H54 (cell line): ENCODE measurements at places on chromosomes 4 and X.

- no peak for DNase-seq
These were observed 53.9 kb downstream of the LRP2BP start for GRCh38 chr4:185341841-185342240.

GRCh38 chr4:27592738-27593137 lies 732.1 kb downstream of the STIM2 start:
- DNase-seq = no peak

- DNase-seq = peak; percentile 15
These were observed 123.6 kb upstream of the TET2 start for GRCh38 chr4:105022811-105023667.

- no peak for DNase-seq
These were observed 1037.8 kb downstream of the STPG2 start for GRCh38 chr4:97105347-97106099.

DNA sequence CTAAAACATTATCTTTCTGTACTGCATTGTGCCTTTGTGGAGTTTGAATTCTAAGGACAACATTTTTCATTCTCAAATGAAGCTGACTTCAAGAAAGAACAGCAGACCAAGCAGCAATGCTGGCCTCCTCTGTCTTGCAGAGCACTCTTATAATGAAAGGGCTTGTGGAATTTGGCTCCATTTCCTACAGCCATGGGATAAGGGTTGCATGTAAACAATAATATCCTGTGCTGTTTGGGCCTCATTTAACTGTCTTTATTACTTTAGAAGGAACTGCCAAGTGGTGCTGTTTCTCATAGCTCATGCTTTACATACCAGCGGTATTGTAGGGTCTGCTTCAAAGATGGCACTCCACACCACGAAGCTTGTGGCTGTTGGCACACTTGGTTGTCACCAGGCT lies 111.4 kb upstream of the EOLA2 start:
- DNase-seq = no peak

- no peak for DNase-seq
These were observed 623.1 kb upstream of the CPEB2 start for GRCh38 chr4:14379183-14379582.

- no peak for DNase-seq
These were observed 125.4 kb downstream of the ZNF330 start for GRCh38 chr4:141346144-141346543.

GRCh38 chrX:5810636-5811035 lies 418.0 kb downstream of the NLGN4X start:
- no peak for DNase-seq

- no peak for DNase-seq
These were observed 114.9 kb upstream of the MAP3K15 start for GRCh38 chrX:19630228-19630627.

- DNase-seq = no peak
These were observed 5.1 kb downstream of the FBXL5 start for GRCh38 chr4:15649914-15650545.

DNA sequence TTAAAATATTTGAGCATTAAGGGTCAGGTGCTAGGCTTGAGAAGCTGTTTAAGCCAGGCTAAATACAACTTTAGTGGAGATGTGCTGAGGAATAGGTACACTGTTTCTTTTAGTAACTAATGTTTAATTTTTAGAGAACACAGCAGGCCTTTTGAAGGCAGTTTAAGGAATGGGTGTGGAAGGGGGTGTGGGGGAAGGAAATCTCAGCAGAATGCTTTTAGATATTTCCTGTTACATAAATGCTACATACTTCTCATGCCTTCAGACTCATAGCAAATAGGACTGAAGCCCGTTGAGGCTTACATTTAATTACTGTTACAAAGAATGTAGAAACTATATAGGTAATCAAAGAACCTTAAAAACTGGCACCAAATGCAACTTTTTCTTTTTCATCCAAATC lies 66.3 kb downstream of the WWC2 start:
- DNase-seq = no peak

GRCh38 chrX:65841263-65841662 lies 173.8 kb downstream of the MSN start:
- DNase-seq = no peak

DNA sequence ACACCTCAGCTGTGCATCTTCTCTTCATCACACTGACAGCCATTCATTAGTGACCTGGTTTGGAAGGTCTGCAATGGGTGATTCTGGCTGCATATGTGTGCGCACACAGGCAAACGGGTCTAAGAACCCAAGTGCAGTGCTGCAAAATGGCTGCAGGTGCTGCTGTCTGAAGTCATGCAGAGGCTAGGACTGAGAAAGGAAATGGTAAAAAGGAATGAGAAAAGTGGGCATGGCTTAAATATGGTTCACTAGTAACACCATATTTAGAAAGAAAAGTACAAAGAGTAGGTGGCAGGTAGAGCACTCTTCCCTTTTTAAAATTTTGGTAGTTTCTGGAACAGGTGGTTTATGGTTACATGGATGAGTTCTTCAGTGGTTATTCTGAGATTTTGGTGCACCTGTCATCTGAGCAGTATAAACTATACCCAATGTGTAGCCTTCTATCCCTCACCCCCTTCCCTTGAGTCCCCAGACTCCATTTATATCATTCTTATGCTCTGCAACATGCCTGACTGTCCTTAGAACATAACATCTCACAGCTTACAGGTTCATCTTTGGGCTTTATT lies 78.4 kb downstream of the CCNG2 start:
- no peak for DNase-seq

GRCh38 chrX:7083021-7083420 lies 64.5 kb upstream of the STS start:
- DNase-seq = no peak

- DNase-seq = no peak
These were observed 10.8 kb upstream of the CAMK2D start for GRCh38 chr4:113772319-113772718.

- DNase-seq = no peak
These were observed 27.2 kb upstream of the SEC24B start for GRCh38 chr4:109406337-109406931.

GRCh38 chr4:2043396-2044118 lies 15.6 kb upstream of the NAT8L start:
- no peak for DNase-seq

DNA sequence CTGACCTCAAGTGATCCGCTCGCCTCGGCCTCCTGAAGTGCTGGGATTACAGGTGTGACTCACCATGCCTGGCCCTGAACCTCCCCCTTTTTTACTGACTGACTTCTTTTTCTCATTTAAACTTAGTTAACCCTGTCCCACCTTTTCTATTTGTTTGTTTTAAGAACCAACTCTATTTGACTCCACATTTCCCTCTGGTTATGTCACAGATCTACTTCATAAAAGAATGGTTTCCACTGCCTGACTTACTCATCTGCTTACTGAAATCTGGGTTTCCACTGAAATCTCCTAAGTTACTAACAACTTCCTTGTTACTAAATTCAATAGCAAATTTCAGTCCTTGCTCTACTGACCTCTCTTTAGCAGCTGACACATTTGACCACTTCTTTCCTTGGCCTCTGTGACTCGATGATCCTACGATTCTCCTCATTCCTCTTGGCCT lies 28.0 kb upstream of the NSUN7 start:
- no peak for DNase-seq

DNA sequence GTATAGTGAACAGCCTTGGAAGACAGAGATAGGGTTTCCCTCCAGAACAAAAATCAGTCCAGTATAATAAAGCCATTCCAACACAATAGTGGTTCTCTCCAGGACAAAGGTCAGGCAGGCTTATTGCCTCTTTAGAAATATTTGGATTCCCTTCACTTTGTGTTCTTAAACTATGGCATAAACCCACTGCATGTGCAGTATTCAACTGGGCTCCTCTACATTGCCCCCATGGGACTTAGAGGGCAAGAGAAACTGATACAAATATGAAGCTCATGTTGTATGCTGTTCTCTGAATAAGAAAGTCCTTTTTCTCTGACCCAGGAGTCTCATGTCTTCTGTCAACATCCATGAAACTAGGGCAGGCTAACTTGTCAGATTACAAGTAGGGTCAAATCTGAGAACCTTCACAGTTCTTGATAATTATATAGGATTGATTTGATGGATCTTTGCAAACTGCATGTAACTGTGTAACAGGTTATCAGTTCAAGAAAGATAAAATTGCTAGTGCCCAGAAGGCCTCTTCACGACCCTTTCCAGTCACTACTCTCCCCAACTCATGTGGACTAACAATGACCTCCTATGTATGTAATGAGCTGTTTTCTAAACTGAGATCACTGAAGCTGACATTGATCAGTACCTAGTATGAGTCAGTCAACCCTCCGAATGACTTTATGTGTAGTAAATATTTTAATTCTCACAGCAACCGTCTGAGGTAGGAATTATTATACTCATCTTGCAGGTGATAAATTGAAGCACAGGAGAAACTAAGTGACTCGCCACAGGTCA lies 31.9 kb upstream of the FAM9C start:
- no peak for DNase-seq

DNA sequence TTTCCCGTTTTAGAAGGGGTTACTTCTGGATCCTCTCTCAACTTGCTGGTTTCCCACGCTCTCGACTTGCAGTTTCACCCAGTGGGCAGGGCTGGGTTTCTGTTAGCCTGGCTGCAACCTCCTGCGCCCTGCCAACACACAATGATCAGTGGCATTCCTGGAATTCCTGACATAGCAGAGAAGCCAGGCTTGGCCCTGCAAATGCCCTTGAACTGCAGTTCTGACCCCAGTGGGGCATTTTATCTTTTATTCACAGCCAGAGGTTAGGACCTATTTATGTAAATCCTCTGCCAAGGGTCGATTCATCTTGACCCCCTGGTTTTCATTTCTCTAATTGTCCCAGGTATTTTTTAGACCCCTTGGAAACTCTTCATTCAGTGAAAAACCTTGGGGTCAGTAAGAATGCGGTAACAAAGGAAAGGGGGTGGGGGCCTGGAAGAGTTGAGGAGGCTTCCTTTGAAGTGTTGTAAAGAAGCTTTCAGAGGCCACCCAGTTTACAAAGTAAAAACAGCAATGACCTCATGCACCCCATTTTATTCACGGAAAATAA lies 217.6 kb downstream of the ZNF674 start:
- no peak for DNase-seq

GRCh38 chrX:153922932-153923857 lies 2.9 kb downstream of the ARHGAP4 start:
- DNase-seq = peak; percentile 75

DNA sequence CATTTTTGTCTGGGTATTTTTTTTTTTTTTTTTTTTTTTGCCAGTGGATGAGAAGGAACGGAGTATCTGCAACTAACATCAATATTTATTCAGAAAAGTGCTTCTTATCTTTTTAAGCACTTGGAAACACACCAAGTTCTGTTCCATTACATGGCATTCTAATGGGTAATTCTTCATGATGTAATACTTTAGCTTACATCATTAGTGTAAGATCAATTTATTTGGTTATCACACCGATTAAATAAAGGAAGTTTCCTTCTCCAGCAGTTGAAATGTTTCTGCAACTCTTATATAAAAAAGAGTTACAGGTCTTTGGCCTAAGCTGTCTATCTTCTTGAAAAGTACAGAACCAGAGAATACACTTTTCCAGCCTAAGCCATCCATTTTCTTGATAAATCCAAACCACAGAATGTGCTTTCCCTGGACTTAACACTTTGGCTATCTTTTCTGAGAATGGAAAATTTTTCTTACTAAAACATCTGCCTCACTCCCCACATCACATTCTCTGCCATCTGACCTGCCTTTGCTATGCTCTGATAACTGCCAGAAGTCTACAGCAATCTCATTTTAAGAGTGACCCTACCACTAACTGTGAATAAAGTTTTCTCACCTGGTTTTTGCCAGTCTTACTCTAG lies 191.9 kb upstream of the MAB21L2 start:
- DNase-seq = no peak

DNA sequence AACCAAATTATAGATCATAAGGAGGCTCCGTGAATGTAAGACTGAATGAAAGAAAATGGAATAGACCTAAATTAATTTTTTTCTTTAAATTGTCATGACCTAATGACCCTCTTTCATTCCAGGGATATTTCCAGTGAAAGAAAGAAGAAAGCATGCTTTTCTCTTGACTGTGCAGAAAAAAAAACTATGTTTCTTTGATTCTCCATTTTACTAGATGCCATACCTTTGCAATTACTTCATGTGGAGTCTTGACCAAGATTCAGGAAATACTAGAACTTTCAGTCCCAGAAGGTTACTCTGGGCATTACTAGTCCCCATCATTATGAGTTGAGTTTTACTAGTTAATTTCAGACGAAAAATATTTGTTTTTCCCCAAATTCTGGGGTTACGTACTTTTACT lies 6.4 kb upstream of the COMMD8 start:
- no peak for DNase-seq

DNA sequence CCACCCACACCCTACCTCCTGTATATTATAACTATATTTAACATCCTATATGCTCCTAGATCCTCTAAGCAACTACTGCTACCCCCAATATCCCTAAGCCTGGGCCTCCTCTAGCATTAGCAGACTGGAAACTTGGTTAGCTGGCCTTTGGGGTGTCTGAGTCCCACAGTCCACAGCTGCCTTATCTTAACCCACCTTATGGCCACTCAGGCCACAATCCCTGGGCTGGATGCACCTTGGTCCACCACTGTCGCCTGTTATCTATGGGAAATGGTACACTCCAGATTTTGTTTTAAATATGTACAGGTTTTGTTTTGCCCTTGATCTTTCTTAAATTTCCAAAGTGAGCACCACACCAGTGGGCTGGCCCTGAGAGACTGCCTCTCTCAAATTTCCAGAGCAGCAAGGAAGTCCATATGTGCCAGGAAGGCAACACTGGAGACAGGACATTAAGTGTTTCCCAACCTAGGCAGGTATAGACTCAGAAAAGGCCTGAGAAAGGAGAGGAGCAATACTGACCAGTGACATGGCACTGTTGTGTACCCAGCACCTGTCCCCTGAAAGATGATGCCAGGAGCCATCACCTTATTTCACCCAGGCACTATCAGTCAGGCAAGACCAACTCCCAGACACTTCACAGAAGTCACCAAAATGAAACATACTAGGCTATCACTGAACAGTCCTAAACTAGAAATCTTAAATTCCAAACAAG lies 921 bp downstream of the PFKFB1 start:
- no peak for DNase-seq

DNA sequence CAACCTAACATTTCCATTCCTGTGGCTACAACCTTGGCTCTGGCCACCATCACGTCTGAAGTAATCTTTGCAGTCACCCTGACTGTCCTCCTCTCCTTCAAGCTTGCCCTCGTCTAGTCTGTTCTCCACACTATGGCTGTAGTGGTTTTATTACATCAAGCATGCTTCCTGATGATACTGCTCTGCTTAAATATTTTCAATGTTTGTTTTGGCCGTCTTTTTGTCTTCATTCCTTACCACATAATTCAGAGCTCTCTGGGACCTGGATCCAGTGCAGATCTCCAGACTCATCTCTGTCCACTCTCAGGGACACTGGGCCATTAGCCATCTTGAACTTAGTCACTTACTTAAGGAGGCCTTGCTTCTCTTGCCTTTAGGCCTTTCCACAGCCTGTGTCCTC lies 27.7 kb upstream of the FREM3 start:
- DNase-seq = no peak

GRCh38 chr4:2961811-2962441 lies 1.3 kb downstream of the NOP14 start:
- DNase-seq = no peak

- DNase-seq = no peak
These were observed 60.5 kb upstream of the PGRMC2 start for GRCh38 chr4:128347930-128348660.

GRCh38 chr4:25810461-25811373 lies 52.1 kb downstream of the SEL1L3 start:
- DNase-seq = no peak

- DNase-seq = peak; percentile 6
These were observed 33.7 kb downstream of the AMMECR1 start for GRCh38 chrX:110284159-110284558.
